Activated T-helper 17 cell treated with anti-CD3 and anti-CD28 coated beads, Interleukin-2, amount 50 U/mL, for 72 hours (primary cell): ENCODE measurements at places on chromosomes 4 and X. TPM values are rescaled to one million over a fixed set of nuclear protein-coding genes. Genes with fewer than 3 reads are reported as not detected.

Gene SPATA18
- total RNA-seq: 0.13 TPM

Gene CFP
- total RNA-seq: 3.2 TPM

Gene USP17L15
- not detected for total RNA-seq

Gene COL4A6
- total RNA-seq: not detected

Gene USP51
- 3.0 TPM for total RNA-seq

Gene LRRC66
- 0.34 TPM for total RNA-seq

Gene CDKL2
- 2.4 TPM for total RNA-seq

Gene HSD17B13
- 0.11 TPM for total RNA-seq

Gene KLHL4
- not detected for total RNA-seq

GRCh38 chr4:48074657-48075056, 58.1 kb downstream of the NIPAL1 start:
- no peak for ATAC-seq

GRCh38 chr4:174119830-174120229, 163.6 kb downstream of the FBXO8 start:
- no peak for ATAC-seq

GRCh38 chr4:75513526-75514130, 575 bp downstream of the RCHY1 start:
- ATAC-seq: no peak

GRCh38 chrX:68568136-68568535, 69.3 kb downstream of the YIPF6 start:
- ATAC-seq: peak; percentile 79

GRCh38 chr4:15354371-15355297, 73.2 kb upstream of the C1QTNF7 start:
- no peak for ATAC-seq

GRCh38 chr4:167339781-167340180, 105.5 kb upstream of the SPOCK3 start:
- no peak for ATAC-seq

DNA sequence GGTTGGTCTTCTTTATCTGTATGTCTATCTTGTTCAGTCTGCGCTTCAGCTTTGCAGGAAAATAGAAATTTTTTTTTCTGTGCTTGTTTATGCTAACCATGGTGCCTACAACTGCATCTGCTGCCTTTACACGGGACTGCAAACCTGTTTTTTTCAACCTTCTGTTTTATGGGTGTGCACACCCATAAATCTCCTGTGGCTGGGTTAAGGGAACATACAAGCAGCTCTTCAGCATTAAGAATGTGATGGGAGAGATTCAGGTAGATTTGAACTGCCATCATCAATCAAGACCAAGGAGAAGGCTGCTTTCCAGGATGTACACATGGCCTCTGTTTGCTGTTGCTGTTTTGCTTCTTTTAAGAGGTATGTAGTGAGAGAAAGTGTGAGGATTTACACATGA, 502.9 kb downstream of the ANKRD50 start:
- ATAC-seq: no peak

DNA sequence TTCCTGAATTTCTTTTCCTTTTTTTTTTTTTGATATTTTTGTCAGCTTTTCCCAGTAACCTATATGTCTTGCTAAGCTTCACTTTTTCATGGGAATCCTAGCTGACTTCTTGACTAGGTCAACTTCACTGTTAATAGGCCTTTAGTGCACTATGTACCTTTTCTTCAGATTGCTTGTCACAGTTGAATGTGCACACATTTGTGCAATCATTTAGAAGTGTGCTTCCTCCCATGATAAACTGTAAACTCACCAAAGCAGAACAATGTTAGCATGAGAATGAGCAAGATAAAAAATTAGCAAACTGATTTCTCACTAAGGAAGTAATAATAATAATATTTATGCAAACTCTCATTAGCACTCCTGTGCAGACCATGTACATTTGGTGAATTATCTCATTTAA, 173.2 kb downstream of the PABPC4L start:
- ATAC-seq: no peak

DNA sequence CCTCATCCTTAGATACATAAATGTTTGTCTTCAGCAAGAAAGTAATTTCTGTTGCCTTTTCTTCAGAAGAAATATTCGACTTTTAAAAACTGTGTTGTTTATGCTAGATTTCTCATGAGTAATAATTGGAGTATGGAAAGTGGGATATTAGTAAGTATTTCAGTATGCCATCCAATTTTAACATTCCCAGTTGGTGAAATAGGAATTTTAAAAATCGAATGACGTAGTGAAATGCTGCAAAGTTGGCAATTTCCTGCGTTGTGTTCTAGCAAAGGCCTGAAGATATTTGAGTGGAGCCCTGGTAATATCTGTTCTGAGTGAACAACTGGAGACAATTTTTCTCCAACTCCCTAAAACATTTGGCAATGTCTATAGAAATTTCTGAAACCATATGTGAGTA, 190.1 kb downstream of the ZNF330 start:
- ATAC-seq: no peak

DNA sequence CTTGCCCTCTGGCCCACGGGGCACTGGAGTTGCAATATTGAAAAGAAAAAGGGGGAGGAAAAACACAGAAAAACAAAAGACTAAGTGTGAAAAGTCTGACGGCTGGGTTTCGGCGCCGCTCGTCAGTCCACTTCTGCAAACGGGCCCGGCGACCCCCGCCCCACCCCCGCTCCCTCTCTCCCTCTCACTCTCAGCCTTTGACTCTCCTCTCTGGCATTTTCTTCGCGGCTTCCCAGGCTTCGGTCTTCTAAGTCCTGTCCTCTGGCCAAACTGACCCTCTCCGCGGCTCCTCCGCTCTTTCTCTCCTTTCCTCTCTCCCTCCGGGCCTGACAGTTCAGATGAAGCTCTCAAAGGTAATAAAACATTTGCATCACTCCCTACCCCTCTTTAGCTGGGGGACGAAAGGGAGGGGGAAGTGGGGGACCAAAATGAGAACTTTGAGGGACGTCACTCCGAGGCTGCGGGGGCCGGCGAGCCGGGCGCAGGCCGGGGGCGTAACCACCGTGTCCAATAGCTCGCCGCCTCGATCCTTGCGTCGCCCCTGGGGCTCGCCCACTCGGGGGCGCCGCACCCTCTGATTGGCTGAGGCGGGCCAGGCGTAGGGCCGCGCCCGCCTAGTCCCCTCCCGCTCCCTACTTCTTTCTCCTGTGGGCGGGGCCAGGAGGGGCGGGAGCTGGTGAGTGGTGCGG, at the start of gene NKX6-1:
TSS of gene NKX6-1 (minus strand) at position 358 of the 689 bp plus-strand sequence. CDS start 1,064 bp downstream, outside the sequence.
- no peak for ATAC-seq

DNA sequence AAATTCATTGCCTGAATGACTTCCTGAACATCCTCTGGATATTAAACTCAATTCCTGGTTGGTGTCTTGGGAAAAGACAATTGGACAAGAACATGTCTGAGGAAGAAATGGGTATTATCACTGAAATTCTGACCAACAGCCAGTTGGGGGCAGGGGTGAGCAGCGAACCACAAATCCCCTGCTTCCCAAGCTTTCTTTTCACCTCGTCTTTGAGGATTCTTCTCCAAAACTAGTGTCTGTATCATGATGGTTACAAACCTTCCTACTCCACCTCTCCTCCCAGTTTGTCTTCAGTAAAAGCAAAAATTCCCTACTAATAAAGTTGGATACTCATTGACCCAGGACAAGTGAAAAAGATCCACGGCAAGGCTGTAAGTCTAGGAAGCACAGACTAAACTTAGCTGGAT, 48.3 kb upstream of the WDR1 start:
- ATAC-seq: no peak

DNA sequence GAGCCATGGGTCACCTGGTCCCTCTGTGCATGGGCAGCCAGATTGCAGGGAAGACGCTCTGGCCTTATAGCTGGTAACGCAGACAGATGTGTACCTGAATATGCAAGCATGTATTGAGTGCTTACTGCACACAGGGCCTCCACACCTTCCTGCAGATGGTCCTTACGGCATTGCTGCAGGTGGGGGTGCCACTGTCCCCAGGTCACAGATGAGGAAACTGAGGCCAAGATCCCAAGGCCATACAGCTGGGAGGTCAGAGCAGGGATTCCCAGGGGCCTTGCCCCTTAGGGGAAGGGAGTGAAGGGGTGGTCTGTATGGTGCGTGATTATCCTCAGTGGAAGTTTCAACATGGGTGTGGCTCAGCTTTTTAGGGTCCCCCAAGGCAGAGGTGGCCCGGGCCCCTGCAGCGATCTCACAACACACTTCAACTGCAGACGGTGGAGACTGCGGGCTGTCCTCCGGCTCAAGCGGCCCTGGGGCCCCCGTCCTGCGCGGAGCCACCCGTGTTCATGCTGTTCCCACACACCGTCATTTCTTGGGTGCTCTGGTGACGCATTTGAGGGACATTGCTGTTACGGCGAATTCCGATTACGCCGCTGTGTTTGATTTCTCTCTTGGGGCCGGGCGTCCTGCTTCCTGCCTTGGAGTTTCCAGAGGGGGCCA, 8.1 kb downstream of the DOK7 start:
- no peak for ATAC-seq

GRCh38 chr4:54842656-54843055, 184.9 kb downstream of the KIT start:
- ATAC-seq: no peak

DNA sequence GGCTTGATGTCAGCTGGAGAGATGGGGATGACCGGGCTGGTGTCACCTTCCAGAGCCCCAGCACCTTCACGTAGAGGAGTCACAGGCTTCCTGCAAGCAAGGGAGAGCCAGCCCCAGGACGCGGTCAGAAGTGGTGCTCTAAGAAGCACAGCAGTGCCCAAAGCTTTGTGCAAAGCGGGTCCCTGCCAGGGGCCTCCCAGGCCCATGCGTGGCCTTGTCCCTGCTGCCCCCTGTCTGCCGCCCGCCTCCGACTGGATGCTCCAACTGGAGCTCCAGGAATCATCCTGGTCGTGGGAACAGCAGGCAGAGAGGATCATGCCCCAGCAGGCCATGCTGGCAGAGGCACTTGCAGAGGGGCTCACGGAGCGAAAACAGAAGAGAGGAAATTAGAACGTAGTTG, 40.1 kb upstream of the LRPAP1 start:
- ATAC-seq: no peak

DNA sequence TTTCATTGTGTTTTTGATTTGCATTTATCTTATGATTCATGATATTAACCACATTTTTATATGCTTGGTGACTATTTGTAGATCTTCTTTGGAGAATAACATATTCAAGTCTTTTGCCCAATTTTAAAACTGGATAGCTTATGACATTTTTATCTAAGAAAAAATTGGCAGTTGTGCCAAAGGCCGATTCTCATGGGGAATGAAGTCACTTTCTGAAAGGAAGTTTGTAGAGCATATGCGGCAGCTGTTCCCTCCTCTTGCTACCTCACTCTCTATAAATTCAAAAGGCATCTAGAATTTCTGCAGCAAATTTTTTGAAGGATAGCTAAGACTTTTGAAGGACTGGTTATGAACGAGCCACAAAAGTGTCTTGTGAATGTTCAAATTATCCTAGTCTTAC, 2353.5 kb downstream of the ARAP2 start:
- ATAC-seq: no peak

- ATAC-seq: no peak
Measured at GRCh38 chr4:149825336-149825735, 9.7 kb upstream of the IQCM start.

DNA sequence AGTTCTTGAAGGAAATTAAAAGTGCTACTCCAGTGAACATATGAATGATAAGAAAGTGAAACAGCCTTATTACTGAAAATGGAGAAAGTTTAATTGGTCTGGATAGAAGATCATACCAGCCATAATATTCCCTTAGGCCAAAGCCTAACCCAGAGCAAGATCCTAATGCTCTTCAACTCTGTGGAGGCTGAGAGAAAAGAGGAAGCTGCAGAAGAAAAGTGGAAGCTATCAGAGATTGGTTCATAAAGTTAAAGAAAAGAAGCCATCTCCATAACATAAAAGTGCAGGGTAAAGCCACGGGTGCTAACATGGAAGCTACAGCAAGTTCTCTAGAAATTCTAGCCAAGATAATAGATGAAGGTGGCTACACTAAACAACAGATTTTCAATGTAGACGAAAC, 85.5 kb upstream of the ATOH1 start:
- ATAC-seq: no peak

GRCh38 chrX:147476008-147476407, 435.7 kb upstream of the FMR1 start:
- no peak for ATAC-seq

- ATAC-seq: no peak
Measured at GRCh38 chrX:115624916-115625315, 63.9 kb downstream of the PLS3 start.

DNA sequence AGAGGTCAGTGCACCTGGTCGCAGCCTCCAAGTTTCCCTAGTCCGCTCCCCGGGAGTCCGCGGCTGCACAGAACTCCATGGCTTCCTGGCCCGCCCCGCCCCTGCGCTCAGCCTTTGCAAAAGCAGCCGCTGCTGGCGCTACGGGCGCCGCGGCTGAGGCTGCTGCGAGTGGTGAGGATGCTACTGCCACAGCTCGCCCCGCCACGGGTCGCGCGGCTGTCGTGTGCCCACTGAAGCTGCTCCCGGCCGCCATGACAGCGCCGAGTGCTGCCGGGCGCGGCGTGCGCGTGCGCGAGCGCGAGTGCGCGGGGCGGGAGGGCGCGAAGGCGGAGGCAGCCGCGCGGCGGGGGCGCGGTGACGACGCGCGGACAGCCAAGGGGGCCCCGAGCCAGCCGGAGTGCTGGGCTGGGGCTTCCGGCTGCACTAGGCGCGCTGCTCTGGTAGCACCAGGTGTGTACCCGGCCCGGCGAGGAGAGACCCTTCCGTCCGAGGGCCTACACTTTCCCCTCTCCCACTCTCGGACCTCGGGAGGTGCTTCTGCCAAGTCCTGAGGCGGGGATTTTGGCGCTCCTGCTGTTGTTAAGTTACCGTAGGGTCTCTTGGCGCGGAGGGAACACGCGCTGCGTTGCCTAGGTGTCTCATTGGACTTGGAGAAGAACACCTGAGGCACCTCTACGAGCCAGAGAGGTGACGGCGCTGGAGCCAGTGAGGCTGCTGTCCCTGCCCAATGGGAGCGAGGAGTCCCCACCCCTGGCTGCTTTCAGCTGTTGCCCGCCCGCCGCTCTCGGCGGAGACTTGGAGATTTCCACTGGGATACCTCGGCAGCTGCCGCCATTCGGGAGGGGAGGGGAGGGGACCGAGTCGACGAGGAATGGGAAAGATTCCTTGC, 619 bp upstream of the LRBA start:
- peak; percentile 80 for ATAC-seq

DNA sequence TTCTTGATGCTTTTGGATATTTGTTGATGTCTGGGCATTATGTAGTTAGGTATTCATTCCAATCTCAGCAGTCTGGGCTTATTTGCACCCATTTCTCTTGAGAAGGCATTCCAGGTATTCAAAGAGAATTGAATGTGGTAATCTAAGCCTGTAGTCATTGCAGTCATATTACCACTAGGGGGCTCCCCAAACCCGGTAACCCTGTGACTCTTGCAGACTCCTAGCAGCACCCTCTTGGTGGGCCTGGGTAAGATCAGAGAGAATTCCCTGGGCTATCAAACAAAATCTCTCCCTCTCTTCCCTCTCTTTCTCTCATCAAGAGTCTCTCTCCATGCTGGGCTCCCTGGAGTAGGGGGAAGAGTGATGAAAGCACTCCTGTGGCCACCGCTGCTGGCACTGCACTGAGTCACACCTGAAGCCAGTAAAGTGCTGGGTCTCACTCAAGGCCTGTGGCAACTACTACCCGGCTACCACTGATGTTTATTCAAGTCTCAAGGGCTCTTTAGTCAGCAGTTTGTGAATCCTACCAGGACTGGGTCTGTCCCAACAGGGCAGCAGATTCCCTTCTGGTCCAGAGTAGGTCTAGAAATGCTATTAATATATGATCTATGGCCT, 187.7 kb upstream of the NUDT10 start:
- peak; percentile 34 for ATAC-seq

- no peak for ATAC-seq
Measured at GRCh38 chrX:29478336-29479069, 736.9 kb upstream of the MAGEB2 start.

GRCh38 chr4:146462251-146462650, 59.5 kb downstream of the SLC10A7 start:
- no peak for ATAC-seq
